ENCODE measurements at places on chromosomes 2 and 18. TPM values are rescaled to one million over a fixed set of nuclear protein-coding genes. Genes with fewer than 3 reads are reported as not detected.

DNA sequence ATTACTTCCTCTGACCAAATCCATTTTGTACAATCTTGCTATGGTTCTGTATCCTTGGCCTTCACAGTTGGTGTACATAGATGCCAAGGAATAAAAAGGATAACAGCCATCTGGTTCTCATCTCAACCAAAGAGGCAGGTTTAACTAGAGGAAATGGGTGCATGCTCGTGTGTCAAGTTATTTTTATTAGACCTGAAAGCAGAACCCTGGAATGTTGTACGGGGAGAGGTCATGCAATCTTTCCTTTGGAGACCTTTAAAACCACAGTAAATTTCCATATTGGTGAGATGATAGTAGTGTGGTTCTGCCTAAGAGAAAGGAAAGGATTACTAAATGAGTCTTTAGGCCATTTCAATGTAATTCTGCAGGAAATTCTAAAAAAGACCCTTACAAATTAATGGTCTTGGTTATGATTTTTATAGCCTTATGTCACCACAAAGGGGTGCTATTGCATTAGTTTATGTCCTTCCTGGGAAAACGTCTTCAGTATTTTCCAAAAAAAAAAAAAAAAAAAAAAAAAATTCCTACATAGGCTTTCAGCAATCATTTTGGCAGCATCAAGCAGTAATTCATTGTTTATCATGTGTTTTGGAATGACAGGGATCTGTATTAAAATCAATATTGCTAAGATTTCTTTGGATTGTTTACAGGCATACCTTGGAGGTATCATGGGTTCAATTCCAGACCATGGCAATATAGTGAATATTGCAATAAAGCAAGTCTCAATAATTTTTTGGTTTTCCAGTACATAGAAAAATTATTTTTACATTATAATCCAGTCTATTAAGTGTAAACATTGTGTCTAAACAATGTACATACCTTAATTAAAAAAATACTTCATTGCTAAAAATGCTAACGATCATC lies 270.8 kb downstream of the NYAP2 start:
- DNase-seq, result peak; percentile 51

DNA sequence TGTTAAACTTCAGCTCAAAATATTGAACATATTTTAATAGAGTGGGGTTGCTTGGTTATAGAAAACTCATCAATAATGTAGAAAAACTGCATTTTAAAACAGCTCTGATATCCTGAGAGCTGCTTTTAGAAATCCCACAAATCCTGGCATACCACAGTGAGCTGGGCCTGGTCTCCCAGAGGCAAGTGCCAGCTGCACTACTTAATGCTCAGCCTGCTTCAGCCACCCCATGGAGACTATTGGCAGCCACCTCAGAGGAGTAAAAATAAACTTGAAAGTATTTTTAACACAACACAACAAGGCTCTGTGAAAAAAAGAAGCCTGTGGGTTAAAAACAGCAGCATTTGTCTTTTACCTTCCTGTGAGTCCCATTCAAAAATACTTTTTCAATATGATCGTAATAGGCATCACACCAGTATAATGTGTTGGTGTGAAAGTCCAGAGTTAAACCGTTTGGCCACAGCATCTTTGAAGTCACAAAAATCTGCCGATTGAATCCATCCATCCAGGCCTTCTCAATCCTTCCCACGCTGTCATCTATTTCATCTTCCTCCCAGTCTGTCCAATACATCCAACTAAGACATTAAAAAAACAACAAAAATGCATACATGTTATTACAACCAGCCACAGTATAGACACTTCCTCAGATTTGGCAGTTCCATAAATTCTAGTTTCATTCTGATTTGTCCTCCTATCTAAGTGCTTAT lies 1115.3 kb downstream of the LRP1B start:
- no peak for DNase-seq

DNA sequence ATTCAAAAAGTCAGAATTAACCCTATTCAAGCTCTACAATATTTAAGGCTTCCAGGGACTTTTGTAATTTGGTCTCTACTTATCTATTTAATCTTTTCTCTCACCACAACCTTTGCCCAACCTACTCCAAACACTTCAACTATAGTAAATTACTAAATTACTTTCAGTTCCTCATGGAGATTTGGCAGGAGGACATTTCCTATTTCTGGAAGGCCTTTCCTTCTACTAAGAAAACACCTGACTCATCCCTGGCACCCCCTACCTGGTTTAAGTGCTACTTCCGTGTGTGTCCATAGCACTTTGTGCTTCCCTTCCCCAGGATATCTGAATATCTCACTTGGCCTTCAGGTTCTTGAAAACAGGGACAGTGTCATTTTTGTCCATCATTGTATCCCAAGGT lies 96.3 kb downstream of the UPP2 start:
- no peak for DNase-seq

DNA sequence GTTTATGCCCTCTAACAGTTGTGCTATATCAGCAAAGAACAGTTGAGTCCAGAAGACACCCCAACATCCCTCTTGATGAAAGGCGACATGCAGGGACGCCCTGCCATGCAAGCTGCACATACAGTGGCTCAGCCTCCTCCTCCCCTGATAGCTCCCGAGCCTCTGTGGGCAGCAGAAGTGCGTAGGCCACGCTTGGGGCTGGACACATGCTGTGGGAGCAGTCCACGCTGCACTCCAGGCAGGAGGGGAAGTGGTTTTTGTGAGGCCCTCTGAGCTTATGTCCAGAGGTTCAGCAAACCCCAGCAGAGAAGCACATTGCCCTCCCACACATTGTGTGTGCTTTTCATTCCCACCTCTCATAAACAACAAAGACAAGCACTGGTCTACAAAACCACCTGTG lies 162.1 kb downstream of the SEPTIN10 start:
- DNase-seq, result no peak

GRCh38 chr2:26246818-26247217 lies 2.1 kb downstream of the HADHB start:
- DNase-seq, result peak; percentile 78

GRCh38 chr18:58402951-58403702 lies 225.8 kb downstream of the ALPK2 start:
- no peak for DNase-seq

DNA sequence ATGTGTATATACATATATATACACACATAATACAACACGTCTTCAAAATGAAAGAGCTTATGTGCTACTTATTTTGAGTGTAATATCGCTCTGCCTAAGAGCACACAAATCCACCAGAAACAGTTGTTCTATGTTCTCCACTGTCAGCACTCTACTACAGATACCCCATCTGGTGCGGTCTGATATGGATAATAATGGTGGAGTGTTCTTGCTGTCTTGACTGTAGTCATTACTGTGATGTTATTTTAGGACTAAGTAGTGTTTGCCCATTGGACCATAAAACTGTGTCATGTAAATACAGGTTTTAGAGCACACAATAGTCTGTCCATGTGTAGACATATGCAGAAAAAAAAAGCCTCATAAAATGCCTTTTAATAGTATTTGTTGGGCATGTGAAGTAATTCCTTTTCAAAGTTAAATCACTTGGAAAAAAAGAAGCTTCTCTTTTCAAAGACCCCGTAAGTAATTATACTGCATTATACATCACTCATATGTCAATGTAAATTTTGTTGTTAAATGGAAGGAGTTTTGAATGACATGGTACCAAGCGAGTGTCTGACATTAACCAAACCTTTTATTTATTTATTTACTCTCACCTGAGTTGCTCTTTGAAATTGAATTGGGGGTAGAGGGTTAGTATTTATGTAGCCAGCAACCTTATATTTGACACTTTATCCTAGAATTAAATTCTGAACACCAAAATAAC lies 1249.2 kb upstream of the ZEB2 start:
- no peak for DNase-seq

GRCh38 chr18:51133580-51134160 lies 63.8 kb downstream of the MEX3C start:
- peak; percentile 45 for DNase-seq

DNA sequence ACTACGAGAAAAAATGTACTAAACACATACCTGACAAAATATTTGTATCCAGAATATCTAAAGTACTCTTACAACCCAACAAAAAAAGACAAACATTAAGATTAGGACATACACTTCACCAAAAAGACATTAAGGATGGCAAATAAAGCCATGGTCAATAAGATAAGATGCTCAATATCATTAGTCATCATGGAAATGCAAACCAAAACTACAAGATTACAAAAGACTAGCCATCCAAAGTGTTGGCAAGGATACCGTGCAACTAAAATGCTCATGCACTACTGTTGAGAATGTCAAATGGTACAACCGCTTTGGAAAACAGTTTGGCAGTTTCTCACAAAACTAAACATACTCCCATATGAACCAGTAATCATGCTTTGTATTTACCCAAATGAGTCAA lies 29.7 kb downstream of the MAP3K2 start:
- DNase-seq, result peak; percentile 19

- no peak for DNase-seq
These were observed at the start of gene CYP1B1 for GRCh38 chr2:38075507-38076151. Gene CYP1B1, minus strand, starts transcription at chr2:38076151. Its CDS starts 763 bp downstream, at chr2:38075388.

DNA sequence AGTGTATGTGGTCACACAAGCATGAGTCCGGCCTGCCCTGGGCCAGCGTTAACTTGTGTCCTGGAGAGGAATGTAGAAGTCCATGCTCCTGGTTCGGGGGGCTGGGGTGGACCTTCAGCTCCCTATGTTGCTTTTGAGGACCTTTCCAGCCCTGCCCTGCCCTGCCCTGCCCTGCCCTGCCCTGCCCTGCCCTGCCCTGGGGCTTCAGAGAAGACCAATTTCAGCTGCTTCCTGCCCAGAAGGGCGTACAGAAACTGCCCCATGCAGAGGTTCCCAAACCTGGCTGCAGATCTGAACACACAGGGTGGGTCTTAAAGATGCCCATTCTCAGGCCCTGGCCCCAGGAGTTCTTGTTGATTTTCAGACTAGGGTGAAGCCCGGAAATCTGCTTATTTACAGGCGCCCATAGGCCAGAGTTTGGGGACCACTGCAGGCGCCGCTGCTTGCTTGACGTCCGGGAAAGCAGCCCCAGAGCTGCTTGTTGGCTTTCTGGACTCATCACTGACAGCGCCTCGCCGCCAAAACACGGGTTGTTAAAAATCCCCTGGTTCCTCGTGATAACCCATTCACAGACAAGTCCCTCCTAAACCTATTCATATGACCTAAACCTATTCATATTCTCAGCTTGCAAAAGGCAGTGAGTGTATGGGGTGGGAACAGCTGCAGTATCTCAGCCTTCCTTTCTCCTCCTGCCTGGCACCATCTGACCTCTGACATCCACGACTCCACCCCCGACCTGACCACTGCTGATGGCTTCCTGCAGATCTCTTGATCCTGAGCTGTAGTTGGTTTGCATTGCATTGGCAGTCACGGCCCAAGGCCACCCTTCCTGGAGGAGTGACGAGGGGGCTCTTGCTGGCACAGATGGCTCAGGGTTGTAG lies 198.3 kb downstream of the GLI2 start:
- peak; percentile 51 for DNase-seq

- no peak for DNase-seq
These were observed 28.8 kb downstream of the RIF1 start for GRCh38 chr2:151438506-151438905.

GRCh38 chr2:148933456-148933855 lies 58.4 kb downstream of the KIF5C start:
- DNase-seq, result no peak

- no peak for DNase-seq
These were observed 63.9 kb downstream of the LDAH start for GRCh38 chr2:20758997-20759396.

DNA sequence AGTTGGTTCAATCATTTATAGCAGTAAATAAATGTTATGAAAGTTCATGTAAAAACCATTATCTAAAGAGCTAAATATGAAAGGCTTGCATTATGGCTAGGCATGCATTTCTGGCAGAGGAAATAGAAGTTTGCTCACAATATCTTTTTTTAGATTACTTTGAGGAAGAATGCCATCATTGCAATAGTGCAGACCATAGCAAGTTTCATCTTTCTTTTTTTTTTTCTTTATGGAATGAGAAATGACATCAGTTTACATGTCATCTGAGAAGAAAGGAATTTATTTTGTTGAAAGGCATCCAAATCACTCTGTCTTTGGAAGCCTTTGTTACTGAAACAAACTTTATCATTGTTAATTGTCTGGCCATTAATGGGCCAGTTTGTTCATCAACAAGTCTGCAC lies 74.5 kb upstream of the NCKAP5 start:
- DNase-seq, result peak; percentile 23

DNA sequence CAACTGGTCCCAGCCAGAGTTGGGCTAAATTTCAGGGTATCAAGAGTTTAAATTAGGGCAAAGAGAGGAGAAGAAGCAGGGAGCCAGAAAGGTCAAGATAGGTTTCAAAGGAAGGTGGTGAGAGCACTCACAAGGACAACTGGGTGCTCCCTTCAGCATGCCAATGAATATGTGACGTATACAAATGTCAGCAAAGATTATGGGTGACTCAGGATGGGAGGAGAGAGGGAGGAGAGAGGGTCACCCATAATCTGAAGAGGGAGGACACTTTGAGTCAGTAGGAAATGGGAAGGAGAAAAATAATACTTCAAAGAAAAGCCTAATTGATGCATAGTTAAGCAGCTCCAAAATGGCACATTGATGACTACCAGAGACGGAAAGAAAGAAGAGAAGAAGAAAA lies 53.1 kb upstream of the ABCA12 start:
- DNase-seq, result no peak

DNA sequence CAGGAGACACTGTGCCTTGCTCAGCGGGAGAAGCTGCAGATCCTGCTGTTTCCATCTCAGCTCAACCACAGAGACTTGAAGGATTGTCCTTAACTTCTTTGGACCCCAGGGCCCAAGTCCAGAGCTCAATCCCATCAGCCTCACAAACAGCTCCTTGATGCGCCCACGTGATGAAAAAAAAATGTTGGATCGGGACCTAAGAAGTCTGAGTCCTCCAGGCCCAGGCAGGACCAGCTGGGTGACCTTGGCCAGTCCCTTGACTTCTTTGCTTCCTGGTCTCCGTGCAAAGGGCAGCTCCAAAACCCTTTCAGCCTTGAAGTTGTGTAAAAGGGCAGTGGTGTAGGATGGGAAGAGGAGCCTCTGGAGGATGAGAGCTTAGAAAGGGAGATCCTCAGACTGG lies 175.5 kb downstream of the ZFP36L2 start:
- DNase-seq, result no peak

DNA sequence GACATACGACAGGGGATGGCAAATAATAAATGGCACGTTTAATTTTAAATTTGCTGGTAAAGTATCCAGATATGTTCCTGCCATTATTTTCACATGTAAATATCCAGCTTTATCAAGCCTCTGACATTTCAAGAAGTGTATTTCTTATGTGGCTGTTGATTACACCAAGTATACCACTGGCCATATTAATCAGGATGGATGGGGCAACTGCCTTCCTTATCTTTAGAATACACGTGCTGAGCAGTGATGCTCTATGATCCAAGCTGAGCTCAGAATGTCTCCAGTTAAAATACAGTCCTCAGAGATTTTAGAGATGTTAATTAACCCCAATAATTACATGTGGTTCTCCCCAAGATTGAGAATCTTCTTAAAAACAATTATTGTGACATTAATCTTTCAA lies 38.3 kb upstream of the RAPGEF4 start:
- no peak for DNase-seq

Gene UGT1A10
- not detected for total RNA-seq

Gene DGUOK
- 161 TPM for total RNA-seq

Gene ST6GAL2
- total RNA-seq, result 28.6 TPM

Gene L3MBTL4
- total RNA-seq, result under 0.01 TPM

Gene AQP12B
- total RNA-seq, result not detected

Gene EFR3B
- 1.1 TPM for total RNA-seq

Gene GALNT14
- total RNA-seq, result 3.2 TPM
